ENCODE measurements at places on chromosomes 3 and 15. TPM values are rescaled to one million over a fixed set of nuclear protein-coding genes. Genes with fewer than 3 reads are reported as not detected.

DNA sequence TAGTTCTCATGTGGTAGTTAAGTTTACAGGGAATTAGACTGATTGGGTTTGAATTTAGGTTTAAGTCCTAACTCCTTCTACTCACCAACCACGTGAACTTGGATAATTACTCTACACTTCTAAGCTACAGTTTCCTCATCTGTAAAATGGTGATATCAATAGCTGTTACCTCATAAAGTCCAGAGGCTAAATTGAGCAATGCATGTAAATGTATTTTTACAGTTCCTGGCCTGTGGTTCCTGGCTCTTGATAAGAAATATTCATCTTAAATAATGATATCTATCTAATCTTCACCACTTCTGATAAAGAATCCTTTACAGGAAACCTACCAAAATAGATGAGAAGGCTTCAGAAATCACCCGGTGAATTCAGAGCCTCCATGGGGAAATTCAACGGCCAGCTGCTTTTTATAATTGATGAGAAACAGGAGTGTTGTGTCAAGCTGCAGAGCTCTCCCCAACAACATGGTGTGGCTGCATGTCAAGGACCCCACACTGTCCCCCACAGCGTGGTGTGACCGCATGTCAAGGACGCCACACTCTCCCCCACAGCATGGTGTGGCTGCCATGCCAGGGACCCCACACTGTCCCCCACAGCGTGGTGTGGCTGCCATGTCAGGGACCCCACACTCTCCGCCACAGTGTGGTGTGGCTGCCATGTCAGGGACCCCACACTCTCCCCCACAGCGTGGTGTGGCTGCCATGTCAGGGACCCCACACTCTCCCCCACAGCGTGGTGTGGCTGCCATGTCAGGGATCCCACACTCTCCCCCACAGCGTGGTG lies 80.8 kb upstream of the PEX5L start:
- no peak overlapping the region for H3K4me3 ChIP-seq
- no peak overlapping the region for H3K27ac ChIP-seq
- H3K4me1 ChIP-seq, result no peaks in the 10 kb centered on the region
- no peaks in the 10 kb centered on the region for H3K27me3 ChIP-seq
- H3K36me3 ChIP-seq, result no peaks in the 10 kb centered on the region
- DNase-seq, result no peak

GRCh38 chr3:45679805-45680204 lies 9.4 kb upstream of the SACM1L start:
- DNase-seq, result no peak
- no peaks in the 10 kb centered on the region for H3K36me3 ChIP-seq
- no peak overlapping the region for H3K27ac ChIP-seq
- H3K4me1 ChIP-seq, result peaks cover 14% of the 10 kb centered on the region
- no peaks in the 10 kb centered on the region for H3K27me3 ChIP-seq
- no peak overlapping the region for H3K4me3 ChIP-seq

Gene TRPM7
- 30.0 TPM for total RNA-seq

DNA sequence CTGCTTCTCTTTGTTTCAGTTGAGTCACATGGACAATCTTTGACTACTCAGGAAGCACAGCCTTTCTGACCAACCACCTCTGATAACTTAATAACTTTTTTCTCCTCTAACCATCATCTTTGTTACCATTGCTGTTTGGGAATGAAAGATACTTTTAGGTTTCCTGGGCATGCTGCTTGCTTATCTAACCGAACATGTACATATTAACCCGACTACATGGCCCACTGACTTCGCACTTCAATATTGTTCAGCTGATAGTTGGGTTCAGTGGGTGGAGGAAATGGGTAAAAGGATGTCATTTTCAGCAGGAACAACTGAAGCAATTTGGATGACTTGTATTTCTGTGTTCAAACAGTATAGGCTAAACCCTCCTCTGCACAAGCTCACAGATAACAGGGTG lies 214.3 kb downstream of the SQOR start:
- H3K4me3 ChIP-seq, result no peak overlapping the region
- no peak overlapping the region for H3K27ac ChIP-seq
- H3K36me3 ChIP-seq, result no peaks in the 10 kb centered on the region
- DNase-seq, result no peak
- H3K27me3 ChIP-seq, result no peaks in the 10 kb centered on the region

Gene ACTC1
- total RNA-seq, result not detected

DNA sequence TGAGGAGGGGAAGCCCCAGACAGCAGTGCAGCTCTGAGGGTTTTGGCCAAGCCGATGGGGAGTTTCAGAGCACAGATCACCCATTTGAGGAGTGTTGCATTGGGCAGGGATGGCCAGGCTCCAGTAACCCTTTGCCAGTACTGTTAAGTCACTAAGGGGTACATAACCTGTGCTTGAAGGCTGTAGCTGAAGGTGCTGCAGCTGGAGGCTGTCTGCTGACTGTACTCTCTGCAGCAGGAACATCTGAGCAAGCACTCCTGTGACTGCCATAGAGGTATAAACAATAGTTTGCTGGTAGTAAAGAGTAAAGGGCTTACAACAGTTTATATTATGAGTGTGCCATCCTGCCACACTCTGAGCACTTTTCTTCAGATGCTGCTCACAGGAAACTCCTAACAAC lies 297.8 kb downstream of the EPHA3 start:
- no peaks in the 10 kb centered on the region for H3K27me3 ChIP-seq
- no peak overlapping the region for H3K4me3 ChIP-seq
- no peak overlapping the region for H3K27ac ChIP-seq
- H3K4me1 ChIP-seq, result no peaks in the 10 kb centered on the region
- no peaks in the 10 kb centered on the region for H3K36me3 ChIP-seq
- no peak for DNase-seq

DNA sequence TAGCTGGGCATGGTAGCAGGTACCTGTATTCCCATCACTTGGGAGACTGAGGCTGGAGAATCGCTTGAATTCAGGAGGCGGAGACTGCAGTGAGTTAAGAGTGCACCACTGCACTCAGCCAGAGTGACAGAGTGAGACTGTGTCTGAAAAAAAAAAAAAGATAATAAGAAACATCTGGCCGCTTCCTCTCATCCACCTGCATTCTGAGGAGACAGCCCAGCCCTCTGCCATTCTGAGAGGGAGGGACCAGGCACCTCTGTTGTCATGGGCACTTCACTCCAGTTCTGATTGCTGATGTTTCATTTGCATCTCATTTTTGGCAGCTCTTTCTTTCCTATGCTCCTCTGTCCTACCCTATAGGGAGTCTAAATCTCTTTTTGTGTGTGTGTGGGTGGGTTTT lies 36.4 kb upstream of the GSK3B start:
- no peaks in the 10 kb centered on the region for H3K4me1 ChIP-seq
- no peak overlapping the region for H3K4me3 ChIP-seq
- no peak for DNase-seq

DNA sequence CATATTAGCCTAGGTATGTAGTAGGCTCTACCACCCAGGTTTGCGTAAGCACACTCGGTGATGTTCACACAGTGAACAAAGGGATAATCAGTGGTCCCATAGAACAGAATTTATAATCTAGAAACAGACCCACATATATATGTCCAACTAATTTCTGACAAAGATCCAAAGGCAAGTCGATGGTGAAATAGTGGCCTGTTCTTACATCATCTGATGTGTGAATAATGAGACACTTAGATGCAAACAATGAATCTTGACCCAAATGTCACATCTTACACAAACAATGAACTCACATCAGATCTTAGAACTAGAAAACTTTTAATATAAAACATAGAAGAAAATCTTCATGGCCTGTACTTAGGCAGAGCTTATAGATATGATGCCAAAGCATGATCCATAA lies 17.6 kb upstream of the TM2D3 start:
- no peak overlapping the region for H3K27ac ChIP-seq
- H3K4me3 ChIP-seq, result no peak overlapping the region
- no peak for DNase-seq
- no peaks in the 10 kb centered on the region for H3K36me3 ChIP-seq
- no peaks in the 10 kb centered on the region for H3K4me1 ChIP-seq

Gene CAMK1
- total RNA-seq, result 19.6 TPM
